A549 treated with ZK216348 at 1 μM for 4 hours (cell line): ENCODE measurements at places on chromosomes 12 and 14. TPM values are rescaled to one million over a fixed set of nuclear protein-coding genes. Genes with fewer than 3 reads are reported as not detected.

NYNRIN gene
- total RNA-seq, result 0.25 to 0.57 TPM (median 0.27 TPM) in 5 replicates

FAM222A gene
- 3.5 to 6.9 TPM (median 5.2 TPM) in 5 replicates for total RNA-seq

MOAP1 gene
- 10.3 to 15.1 TPM (median 13.5 TPM) in 5 replicates for total RNA-seq

SLC6A12 gene
- total RNA-seq, result 0.50 to 1.5 TPM (median 0.55 TPM) in 5 replicates

ACOT6 gene
- not detected in 5 replicates for total RNA-seq

TCTN2 gene
- total RNA-seq, result 11.1 to 14.6 TPM (median 13.6 TPM) in 5 replicates

DAO gene
- not detected in 5 replicates for total RNA-seq

AICDA gene
- 0.12 to 0.31 TPM (median 0.22 TPM) in 4 of 5 replicates, not detected in the other for total RNA-seq

NFATC4 gene
- 0.15 to 0.36 TPM (median 0.25 TPM) in 4 of 5 replicates, not detected in the other for total RNA-seq

TOMM20L gene
- not detected in 5 replicates for total RNA-seq

PPFIA2 gene
- not detected in 5 replicates for total RNA-seq

PTPRR gene
- 0.18 to 0.57 TPM (median 0.34 TPM) in 4 of 5 replicates, not detected in the other for total RNA-seq

SLC8A3 gene
- not detected in 5 replicates for total RNA-seq

ZDHHC22 gene
- total RNA-seq, result 0.13 to 0.20 TPM (median 0.20 TPM) in 5 replicates

LIN7A gene
- total RNA-seq, result 0.17 to 0.61 TPM (median 0.31 TPM) in 5 replicates

AKAP5 gene
- total RNA-seq, result 0.27 to 0.68 TPM (median 0.41 TPM) in 5 replicates

DNAH10 gene
- 0.06 to 0.15 TPM (median 0.13 TPM) in 5 replicates for total RNA-seq

CCDC196 gene
- not detected in 5 replicates for total RNA-seq

GPR65 gene
- not detected in 5 replicates for total RNA-seq
